ENCODE measurements at places on chromosomes 7 and 10.

- H3K4me3 ChIP-seq: no peak overlapping the region
- H3K36me3 ChIP-seq: no peaks in the 10 kb centered on the region
- peak; percentile 73 for DNase-seq
- H3K4me1 ChIP-seq: peaks cover 16% of the 10 kb centered on the region
- H3K27me3 ChIP-seq: no peaks in the 10 kb centered on the region
- H3K27ac ChIP-seq: no peak overlapping the region
Measured at GRCh38 chr10:110410329-110411046, 87.2 kb upstream of the DUSP5 start.

DNA sequence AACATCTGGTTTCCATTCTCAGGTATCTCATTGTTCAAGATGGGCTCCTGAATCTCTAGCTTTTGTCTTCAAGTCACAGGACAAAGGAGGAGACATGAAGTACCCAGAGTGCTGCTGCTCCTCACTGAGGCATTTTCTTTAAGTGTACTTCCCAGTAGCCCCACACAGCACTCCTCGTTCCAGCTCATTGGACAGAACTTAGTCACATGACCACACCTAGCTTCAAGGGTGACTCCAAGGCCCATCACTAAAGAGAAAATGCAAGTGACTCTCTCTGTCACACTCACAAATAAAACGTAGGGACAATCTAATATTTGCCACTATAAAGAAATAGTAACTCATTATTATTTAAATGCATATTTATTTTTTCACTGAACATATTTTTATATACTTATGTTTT, 58.3 kb upstream of the NEUROD6 start:
- H3K4me3 ChIP-seq: no peak overlapping the region
- H3K27ac ChIP-seq: no peak overlapping the region
- peak; percentile 7 for DNase-seq
- no peaks in the 10 kb centered on the region for H3K27me3 ChIP-seq
- H3K36me3 ChIP-seq: no peaks in the 10 kb centered on the region

DNA sequence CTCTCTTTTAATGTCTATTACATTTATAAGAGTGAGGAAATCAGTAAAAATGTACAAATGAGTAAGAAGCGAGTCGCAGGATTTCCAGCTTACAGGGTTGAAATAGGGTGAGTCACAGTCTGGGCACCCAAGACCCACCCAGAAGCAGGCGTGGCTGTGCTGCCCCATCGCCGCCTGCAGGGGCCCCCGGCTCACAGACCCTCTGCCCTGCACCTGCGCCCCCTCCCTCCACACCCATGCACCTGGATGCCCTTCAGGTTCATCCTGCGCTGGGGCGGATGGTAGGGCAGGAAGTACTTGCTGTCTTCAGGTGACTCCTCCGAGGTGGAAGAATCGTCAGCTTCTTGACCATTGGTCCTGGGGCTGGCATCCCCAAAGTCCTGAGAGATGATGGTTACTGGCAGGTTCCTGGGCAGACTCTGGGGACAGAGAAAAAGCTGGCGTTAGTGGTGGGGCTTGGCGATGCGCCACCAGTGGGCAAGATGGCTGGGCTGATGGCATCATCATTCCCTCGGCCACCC, 90.2 kb upstream of the GNA12 start:
- peaks cover 2% of the 10 kb centered on the region for H3K36me3 ChIP-seq
- H3K4me3 ChIP-seq: no peak overlapping the region
- peak; percentile 42 for DNase-seq
- no peaks in the 10 kb centered on the region for H3K4me1 ChIP-seq

DNA sequence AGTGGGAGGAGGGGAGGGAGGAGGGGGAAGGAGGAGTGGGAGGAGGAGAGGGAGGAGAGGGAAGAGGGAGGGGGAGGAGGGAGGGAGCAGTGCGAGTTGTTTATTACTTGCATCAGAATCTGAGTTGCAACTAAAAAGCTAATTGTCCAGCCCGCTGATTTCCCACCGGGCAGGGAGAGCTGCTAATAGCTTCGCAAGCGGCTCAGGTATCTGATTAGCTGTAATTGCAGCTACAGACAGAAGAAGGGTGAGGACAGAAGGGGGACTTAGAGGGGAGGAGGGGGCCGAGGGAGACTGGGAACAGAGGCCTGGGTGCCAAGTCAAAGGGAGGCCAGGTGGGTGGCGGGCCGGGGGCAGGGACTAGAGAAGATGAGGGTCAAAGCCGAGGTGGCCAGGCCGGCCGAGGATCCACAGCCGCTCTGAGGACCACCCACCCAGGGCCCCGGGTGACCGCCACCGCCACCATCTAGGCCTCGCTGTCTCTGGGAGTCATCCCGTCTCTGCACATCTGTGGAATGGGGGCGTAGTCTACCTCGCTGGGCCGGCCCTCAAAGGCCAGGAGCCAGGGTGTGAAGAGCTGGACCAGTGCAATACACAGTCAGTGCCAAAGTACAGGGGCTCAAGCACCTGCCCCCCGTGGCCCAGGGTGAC, 54.2 kb downstream of the MICALL2 start:
- H3K4me1 ChIP-seq: no peaks in the 10 kb centered on the region
- no peak overlapping the region for H3K27ac ChIP-seq
- peaks cover 11% of the 10 kb centered on the region for H3K27me3 ChIP-seq
- no peaks in the 10 kb centered on the region for H3K36me3 ChIP-seq
- no peak overlapping the region for H3K4me3 ChIP-seq
- DNase-seq: peak; percentile 32

DNA sequence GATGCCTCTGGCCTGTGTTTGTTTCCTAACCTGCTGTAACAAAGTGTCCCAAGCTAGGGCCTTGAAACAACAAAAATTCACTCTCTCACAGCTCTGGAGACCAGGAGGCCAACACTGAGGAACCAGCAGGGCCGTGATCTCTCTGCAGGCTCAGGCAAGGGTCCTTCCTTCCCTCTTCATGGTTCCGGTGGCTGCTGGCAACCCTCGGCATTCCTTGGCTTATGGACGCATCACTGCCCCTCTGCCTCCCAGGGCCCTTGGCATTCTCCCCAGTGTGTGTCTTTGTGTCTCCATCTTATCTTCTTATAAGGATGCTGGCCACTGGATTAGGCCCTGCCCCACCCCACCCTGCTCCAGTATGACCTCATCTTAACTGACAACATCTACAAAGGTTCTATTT, 17.0 kb downstream of the CNPY1 start:
- peaks cover 18% of the 10 kb centered on the region for H3K27me3 ChIP-seq
- H3K4me3 ChIP-seq: no peak overlapping the region
- no peak overlapping the region for H3K27ac ChIP-seq
- no peak for DNase-seq

- peaks cover 6% of the 10 kb centered on the region for H3K4me1 ChIP-seq
- H3K27me3 ChIP-seq: no peaks in the 10 kb centered on the region
- no peaks in the 10 kb centered on the region for H3K36me3 ChIP-seq
- H3K4me3 ChIP-seq: no peak overlapping the region
Measured at GRCh38 chr10:6299234-6299633, 96.5 kb downstream of the PFKFB3 start.

DNA sequence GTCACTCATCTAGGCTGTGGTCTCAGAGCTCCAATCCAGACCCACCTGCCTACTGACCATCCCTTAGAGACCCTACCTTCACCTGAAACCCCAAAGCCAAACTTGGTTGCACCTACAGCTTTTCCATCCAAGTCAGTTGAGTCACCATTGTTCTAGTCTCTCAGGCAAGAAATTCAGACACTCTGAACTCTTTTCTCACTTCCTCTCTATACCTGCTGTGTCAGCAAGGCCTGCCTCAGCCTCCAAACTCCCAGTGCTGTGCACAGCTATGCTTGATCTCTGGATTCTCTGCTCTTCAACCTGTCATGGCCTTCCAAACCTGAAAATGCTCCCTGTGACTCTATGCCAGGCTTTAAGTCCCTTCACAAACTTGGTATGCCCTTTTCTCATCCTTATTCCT, 47.4 kb upstream of the MTURN start:
- no peak for DNase-seq
- H3K36me3 ChIP-seq: no peaks in the 10 kb centered on the region
- H3K27me3 ChIP-seq: no peaks in the 10 kb centered on the region
- no peaks in the 10 kb centered on the region for H3K4me1 ChIP-seq
- H3K4me3 ChIP-seq: no peak overlapping the region

DNA sequence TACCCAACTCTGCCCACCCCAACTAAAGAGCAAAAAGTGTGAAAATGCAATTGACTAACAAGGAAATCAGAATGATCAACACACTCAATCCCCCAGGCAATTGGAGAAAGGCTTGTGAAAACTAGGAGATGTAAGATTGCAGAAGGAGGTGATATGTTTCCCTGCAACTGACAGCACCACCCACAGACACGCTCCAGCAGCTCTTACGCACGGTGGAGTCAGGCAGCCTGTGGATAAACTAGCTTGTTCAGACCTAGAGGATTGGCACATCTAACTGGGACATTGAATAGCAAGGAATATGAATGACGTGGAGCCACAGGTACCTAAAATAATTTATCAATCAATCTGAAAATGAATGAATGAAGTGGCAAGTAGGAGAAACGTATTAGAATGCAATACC, 125.7 kb upstream of the MYO3A start:
- H3K27ac ChIP-seq: no peak overlapping the region
- no peaks in the 10 kb centered on the region for H3K36me3 ChIP-seq
- H3K4me3 ChIP-seq: no peak overlapping the region
- H3K27me3 ChIP-seq: no peaks in the 10 kb centered on the region
- H3K4me1 ChIP-seq: no peaks in the 10 kb centered on the region

DNA sequence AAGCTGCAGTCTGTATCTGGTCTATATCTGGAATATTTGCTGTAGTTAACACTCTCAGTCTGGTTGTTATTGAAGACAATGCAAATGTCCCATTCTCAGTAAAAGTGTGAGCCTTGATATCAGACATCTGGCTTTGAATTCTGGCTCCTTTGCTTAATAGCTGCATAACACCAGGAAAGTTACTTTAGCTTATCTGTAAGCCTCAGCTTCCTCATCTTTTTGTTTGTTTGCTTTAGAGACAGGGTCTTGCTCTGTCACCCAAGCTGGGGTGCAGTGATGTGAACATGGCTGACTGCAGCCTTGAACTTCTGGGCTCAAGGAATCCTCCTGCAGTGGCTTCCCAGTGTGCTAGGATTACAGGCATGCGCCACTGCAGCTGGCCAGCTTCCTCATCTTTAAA, 41.3 kb downstream of the CNNM2 start:
- no peaks in the 10 kb centered on the region for H3K4me1 ChIP-seq
- DNase-seq: no peak
- H3K27ac ChIP-seq: no peak overlapping the region
- H3K36me3 ChIP-seq: no peaks in the 10 kb centered on the region
- H3K27me3 ChIP-seq: no peaks in the 10 kb centered on the region

DNA sequence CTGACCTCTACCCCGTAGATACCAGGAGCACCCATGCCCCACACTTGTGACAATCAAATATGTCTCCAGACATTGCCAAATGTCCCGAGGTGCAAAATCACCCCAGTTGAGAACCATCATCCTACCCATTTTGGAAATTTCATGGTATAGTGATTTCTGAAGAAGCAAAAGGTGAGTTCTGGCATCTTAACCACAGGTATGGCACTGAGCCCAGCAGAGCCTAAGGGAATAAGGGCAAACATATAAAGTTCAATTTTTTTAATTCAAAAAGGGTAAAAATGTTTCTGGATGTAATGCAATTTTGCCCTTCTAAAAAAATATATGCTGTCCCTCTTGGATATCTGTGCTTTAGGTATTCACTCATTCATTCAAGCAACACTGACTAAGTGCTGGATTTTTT, 30.5 kb upstream of the CPXM2 start:
- H3K27me3 ChIP-seq: no peaks in the 10 kb centered on the region
- H3K4me1 ChIP-seq: no peaks in the 10 kb centered on the region
- no peak for DNase-seq
- H3K36me3 ChIP-seq: no peaks in the 10 kb centered on the region
- no peak overlapping the region for H3K27ac ChIP-seq

DNA sequence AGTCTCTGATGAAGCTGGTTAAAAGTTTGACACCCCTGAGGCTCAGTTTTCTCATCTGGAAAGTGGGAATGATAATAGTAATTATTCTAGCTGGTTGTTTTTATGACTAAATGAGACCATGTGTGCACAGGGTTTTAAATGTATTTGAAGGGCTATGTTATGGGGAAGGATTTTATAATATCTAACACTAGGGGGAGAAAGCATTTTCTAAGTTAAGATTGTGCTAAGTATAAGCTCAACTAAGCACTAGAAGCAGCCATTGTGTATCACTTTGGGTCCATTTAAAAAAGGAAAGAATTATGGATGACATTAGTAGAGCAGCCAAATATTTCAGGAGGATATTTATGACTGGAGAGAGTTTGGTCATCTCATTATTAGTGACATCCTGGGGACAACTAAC, 49.5 kb upstream of the CREB5 start:
- no peaks in the 10 kb centered on the region for H3K36me3 ChIP-seq
- no peaks in the 10 kb centered on the region for H3K27me3 ChIP-seq
- H3K4me3 ChIP-seq: no peak overlapping the region
- H3K4me1 ChIP-seq: no peaks in the 10 kb centered on the region
- no peak for DNase-seq
- no peak overlapping the region for H3K27ac ChIP-seq

DNA sequence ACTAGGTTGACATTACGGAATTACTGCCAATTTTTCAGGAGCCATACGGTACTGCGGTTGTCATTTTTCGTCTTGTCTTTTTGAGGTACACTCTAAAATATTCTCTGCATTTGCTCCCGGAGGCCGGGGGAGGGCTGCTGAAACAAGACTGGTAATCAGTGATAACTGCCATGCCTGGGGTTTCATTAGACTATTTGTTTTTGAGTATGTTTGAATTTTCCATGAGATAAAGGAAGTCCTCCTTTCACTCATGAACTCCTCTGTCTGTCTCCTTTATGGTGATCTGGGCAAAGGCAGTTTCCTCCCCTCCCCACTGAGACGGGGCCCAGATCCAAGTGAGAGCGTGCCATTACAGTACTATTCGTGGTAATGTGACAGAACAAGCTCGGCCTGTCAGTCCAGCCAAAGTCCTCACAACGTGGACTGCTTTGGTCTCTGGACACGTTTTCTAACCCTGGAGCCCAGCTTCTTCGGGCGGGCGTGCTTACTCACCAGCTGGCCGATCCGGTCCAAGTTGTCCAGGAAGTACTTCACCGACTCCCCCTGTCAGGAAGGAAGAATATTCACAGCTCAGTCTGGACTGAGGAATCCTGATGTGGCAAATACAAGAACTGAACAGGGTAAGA, 45.1 kb downstream of the AMZ1 start:
- H3K4me3 ChIP-seq: no peak overlapping the region
- no peaks in the 10 kb centered on the region for H3K27me3 ChIP-seq
- H3K4me1 ChIP-seq: peaks cover 3% of the 10 kb centered on the region
- no peak overlapping the region for H3K27ac ChIP-seq

DNA sequence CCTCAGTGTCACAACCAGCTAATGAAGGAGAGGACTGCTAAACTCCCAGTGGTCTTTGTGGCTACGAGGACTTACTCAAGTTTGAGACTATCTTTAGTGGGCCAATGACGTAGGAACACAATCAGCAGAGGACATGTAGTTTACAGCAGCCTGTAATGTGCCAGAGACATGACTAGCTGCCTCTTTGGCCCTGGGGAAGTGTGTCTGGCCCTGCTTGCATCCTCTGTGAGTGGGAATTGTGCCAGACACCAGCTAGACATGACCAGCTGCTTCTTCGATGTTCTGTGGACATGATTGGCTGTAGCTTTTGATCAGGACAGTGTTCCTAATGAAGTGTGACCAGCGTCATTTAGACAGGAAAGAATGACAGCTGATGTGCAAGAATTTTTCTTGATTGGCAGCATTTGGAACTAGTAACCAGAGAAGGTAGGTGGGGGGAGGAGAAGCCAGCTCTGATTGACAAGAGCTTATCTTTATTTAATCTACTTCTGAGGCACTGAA, 141.7 kb downstream of the AUTS2 start:
- no peaks in the 10 kb centered on the region for H3K36me3 ChIP-seq
- H3K27me3 ChIP-seq: no peaks in the 10 kb centered on the region
- peak; percentile 30 for DNase-seq
- H3K27ac ChIP-seq: no peak overlapping the region
- peaks cover 10% of the 10 kb centered on the region for H3K4me1 ChIP-seq

Data from mesendoderm (in vitro differentiated cells).